Spleen (tissue), 13 donors: ENCODE measurements at places on chromosomes 6 and 20. TPM values are rescaled to one million over a fixed set of nuclear protein-coding genes. Genes with fewer than 3 reads are reported as not detected.

NRN1 gene
- total RNA-seq: 28.5 TPM

MROH8 gene
- 3.7 TPM for total RNA-seq

TREML2 gene
- 8.2 TPM for total RNA-seq

GPLD1 gene
- total RNA-seq: 2.5 TPM

IPCEF1 gene
- 31.3 TPM for total RNA-seq

CALHM5 gene
- 2.3 TPM for total RNA-seq

CAGE1 gene
- total RNA-seq: not detected

THEMIS gene
- 17.6 TPM for total RNA-seq

OR2H2 gene
- not detected for total RNA-seq

EPHA7 gene
- 28.8 TPM for total RNA-seq

LY6G6D gene
- total RNA-seq: not detected

PRSS16 gene
- 6.0 TPM for total RNA-seq

NKAPL gene
- 0.79 TPM for total RNA-seq

DSP gene
- 11.9 TPM for total RNA-seq

TBC1D7 gene
- 10.9 TPM for total RNA-seq

C6orf163 gene
- 5.2 TPM for total RNA-seq

BPIFA3 gene
- total RNA-seq: not detected

FAM229B gene
- 2.6 TPM for total RNA-seq

SEL1L2 gene
- not detected for total RNA-seq

MEI4 gene
- not detected for total RNA-seq

HLA-DRA gene
- total RNA-seq: 1,835 TPM

FOXF2 gene
- not detected for total RNA-seq

SAPCD1 gene
- total RNA-seq: 11.8 TPM

WDR27 gene
- 67.3 TPM for total RNA-seq
